ENCODE measurements at places on chromosomes 11 and 22. TPM values are rescaled to one million over a fixed set of nuclear protein-coding genes. Genes with fewer than 3 reads are reported as not detected.

DNA sequence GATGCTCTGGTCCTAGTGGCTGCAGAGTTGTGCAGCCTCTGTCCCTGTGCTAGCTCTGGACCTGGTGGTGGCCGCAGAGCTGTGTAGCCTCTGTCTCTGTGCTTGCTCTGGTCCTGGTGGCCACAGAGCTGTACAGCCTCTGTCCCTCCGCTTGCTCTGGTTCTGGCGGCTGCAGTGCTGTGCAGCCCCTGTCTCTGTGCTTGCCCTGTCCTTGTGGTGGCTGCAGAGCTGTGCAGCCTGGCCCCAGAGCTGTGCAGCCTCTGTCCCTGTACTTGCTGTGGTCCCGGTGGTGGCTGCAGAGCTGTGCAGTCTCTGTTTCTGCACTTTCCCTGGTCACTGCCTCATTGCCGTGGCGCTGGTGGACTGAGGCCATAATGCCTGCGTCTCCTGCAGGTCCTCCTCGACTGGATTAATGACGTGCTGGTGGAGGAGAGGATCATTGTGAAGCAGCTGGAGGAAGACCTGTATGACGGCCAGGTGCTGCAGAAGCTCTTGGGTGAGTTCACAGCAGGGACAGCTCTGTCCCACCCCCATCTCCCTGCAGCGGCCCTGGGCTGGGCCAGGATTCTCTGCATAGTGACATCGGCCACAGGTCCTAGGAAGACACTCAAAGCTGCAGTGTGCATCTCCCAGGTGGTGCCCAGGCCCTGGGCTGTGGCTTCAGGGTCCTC lies 61.9 kb upstream of the PARVG start:
- no peak for DNase-seq

GRCh38 chr11:119742263-119742861 lies 13.4 kb upstream of the NECTIN1 start:
- no peak for DNase-seq

- DNase-seq: no peak
These were observed 639.1 kb downstream of the TBC1D22A start for GRCh38 chr22:47401592-47401898.

GRCh38 chr11:34680918-34681586 lies 60.2 kb downstream of the EHF start:
- DNase-seq: no peak

GRCh38 chr11:130243816-130244215 lies 70.9 kb downstream of the ZBTB44 start:
- no peak for DNase-seq

DNA sequence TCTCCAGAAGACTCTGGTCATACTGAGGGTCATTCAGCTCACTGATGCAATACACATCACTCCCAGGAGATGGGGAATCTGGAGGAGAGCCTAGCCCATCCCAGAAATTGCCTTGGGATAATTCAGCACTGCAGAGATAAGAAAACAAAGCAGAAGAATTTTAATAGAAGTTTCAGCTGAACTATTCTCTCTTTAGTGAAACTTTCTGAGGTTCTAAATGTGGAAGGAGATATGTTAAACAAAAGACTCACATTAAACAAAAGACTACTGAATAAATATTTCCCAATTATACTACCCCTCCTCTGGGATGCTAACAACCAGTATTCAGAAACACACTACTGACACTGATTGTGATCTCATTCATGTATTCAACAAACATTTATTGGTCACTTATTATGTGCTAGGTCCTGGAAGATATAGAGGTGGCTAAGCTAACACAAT lies 47.8 kb downstream of the C2CD3 start:
- DNase-seq: no peak

DNA sequence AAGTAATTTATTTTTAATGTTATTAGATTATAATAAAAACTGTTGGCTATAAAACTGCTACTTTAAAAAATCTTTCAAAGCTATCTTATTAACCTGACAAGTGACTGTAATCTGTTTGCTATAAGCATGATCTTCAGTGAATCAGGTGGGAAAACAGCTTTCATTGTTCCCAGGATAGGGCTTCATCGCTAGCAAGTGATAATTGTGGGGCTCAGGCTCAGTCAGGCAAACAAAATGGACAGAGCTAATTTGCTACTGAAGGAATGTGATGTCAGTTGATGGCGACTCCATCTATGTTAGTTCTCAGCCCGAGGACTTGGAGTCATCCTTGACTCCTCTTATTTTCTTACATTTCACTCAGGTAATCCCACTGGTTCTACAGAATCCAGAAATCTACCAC lies 125.0 kb downstream of the RASSF10 start:
- no peak for DNase-seq

DNA sequence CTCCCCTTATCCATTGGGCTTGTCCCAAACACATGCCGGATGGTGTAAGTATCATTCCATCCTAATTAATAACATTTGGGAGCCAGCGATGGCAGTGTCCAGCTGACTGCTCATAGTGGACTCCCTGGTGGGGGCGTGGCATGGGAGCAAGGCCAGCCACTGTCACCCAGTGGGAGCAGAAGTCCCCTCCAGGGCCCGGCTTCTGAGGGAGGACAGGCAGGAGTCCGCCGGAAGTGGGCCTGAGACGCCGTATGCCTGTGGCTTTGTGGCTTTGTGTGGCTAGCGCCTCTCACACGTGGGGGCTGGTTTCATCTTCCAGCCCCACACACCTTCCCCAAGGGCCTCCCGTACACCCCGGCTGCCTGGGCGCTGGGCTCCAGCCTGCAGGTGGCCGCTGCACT lies 124.5 kb downstream of the KCNQ1 start:
- no peak for DNase-seq

PLAAT5 gene
- polyA plus RNA-seq: 0.24 TPM

KDM4E gene
- 0.44 TPM for polyA plus RNA-seq

Measured in left renal cortex interstitium (tissue), 4 donors.